ENCODE measurements at places on chromosomes 3 and 15.

- no peak for DNase-seq
Observed at GRCh38 chr3:39757307-39757706, 52.1 kb upstream of the MYRIP start.

GRCh38 chr15:67520321-67521028 lies 456 bp upstream of the C15orf61 start:
- no peak for DNase-seq

DNA sequence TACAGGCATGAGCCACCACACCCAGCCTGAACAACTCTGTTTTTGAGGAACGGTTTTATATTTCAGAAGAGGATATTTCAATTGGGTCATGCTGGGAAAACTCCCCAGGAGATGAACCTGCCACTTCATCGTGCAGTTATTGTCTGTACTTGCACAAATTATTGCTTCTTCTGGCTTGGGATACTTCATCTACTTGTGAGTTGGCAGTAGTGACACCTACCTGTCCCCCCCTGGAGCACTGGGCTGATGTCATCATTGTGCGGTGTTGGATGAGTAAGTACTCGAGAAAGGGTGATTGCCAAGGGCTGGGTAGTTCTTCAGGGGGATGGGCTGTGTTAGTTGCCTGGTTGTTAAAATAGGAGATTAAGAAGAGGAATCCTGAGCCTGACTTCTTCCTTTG lies 85.1 kb upstream of the SAMMSON start:
- no peak for DNase-seq

GRCh38 chr15:88385078-88385700 lies 82.0 kb downstream of the MRPL46 start:
- DNase-seq: no peak

- DNase-seq: no peak
Observed at GRCh38 chr3:110518031-110518430, 553.6 kb upstream of the NECTIN3 start.

DNA sequence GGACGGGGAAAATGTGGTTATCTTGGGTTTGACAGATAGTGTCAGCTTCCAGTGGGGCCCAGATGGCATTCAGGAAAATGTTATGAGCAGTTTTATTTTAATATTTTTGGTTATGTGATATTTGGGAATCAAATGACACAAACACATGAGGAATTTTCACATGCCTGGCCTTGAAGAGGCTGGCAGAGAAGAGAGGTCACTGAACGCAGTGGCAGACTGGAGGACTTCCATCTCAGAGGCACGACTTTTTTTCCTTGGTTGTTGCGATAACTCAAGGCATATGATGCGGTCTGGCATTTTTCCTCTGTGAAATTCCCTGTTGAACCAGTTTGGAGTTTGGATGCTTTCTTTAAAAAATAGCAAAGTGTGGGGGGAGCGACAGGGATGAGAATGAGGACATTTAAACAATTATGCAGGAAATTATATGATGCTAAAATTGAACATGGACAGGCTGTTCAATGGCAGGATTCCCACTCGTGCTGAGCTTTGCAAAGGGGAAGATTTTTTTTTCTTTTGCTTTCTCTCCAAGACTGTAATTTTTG lies 36.9 kb upstream of the ARPP21 start:
- peak; percentile 59 for DNase-seq

DNA sequence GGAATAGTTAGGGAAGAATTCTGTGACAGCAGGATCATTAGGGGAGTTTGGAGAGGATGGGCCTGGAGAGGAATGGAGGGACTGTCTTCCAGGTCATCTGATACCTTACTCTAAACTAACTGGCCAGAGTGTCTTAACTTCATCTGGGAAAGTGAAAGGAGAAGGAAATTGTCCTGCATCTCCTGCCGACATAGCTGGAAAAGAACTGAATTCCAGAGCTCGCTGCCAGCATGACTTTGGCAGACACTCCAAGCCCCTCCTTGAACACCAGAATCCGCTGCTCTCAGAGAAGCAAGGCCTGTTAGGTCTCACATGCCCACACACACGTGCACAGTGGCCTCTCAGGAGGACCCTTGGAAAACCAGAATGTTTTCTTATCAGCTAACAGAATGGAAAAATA lies 10.5 kb downstream of the ABI3BP start:
- no peak for DNase-seq

GRCh38 chr3:11878837-11879236 lies 32.2 kb upstream of the TAMM41 start:
- DNase-seq: peak; percentile 49

DNA sequence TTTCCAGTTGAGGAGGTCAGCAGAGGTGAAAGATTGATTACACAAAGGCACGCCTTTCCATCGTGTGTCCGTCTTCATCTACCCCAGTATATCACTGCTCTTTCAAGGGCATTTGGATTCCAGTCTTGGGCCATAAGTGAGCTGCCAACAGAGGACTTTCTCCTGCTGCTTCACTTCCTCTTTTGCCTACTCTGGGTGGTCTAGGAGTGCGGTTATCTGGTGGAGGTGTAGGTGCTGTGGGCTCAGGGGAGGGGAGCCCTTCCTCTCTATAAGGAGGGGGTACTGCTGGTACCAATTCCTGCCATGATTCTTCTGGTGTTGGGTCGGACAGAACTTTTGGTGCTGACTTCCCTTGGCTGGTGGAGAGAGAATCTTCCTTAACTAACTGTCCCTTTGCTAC lies 83.1 kb upstream of the VEPH1 start:
- no peak for DNase-seq

- peak; percentile 42 for DNase-seq
Observed at GRCh38 chr15:55712363-55712762, 30.6 kb downstream of the PRTG start.

DNA sequence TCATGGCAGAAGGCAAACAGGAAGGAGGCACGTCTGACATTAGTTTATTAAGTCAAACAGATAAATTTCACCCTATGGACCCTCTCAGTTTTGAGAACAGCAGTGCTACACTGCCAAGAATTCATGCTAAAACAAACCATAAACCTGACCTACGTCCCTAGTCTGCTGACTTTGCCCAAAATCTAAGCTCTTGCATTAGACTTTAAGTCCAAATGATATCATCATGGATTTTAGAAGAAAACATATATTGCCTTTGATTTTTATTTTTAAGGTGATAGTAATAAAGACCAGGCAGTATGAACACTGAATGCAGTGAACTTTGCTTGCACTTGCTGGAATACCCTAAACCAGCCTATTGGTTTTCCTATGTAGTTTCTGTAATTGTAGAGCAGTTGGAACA lies 79.6 kb upstream of the GADL1 start:
- DNase-seq: no peak

DNA sequence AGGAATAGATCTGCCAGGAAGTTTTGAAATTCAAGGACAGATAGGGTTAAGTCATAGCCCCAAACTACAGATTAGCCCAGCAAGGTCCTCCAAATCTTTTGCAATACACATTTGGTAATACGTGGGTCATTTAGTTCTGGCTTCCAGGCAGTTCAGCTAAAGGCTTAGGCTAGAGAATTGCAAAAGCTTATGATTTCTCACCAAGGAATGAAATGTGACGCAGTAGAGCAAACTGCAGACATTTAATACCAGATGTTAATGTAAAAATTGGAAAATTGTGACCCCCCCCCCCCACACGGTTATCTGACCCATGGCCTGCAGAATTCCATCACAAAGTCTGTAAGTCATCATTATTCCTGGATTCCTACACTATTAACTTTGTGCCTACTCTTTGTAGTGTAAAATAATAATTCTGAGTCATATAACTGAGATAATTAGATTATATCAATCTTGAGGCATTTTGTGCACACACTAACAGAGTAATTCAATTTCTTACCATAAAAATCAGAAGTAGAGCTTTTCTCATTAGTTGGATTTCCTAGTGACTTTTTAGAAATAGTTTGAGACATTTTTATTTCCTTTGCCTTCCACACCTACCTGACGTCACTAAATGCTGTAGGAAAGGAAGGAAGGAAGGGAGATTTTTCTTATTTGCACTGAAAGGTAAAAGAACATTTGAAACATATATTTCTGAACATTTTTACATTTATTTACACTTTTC lies 235.2 kb downstream of the DTWD1 start:
- DNase-seq: no peak

GRCh38 chr15:57038040-57038439 lies 119.6 kb downstream of the TCF12 start:
- no peak for DNase-seq

DNA sequence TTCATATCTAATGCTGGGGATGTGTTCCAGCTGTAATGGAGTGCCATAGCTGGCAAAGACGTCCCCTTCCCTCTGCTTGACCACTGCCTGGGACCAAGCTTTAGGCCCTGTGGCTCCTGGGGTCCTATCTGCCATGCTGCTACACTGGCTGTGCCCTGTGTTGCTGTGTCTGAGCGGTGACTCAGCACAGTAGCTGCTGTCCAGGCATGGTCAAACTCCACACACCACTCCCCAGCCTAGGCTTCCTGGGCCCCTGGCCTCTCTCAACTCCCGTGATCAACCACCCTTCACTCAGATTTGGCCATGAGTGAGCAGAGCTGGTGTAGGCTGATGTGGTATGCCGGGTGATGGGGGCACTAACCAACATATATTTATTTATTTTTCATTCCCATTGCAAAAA lies 27.0 kb downstream of the EPHB1 start:
- DNase-seq: no peak

Data from NCI-H82 (cell line).